Activated T-cell treated with anti-CD3 and anti-CD28 coated beads, Interleukin-2, amount 50 U/mL, for 1 hour (primary cell): ENCODE measurements at places on chromosomes 5 and 9.

- no peak for DNase-seq
Observed at GRCh38 chr9:119009249-119009648, 360.0 kb downstream of the BRINP1 start.

- DNase-seq: no peak
Observed at GRCh38 chr5:11962122-11962521, 57.9 kb upstream of the CTNND2 start.

GRCh38 chr9:8096091-8096490 lies 296.5 kb upstream of the DMAC1 start:
- no peak for DNase-seq

GRCh38 chr5:175738602-175739133 lies 80.8 kb downstream of the HRH2 start:
- no peak for DNase-seq

DNA sequence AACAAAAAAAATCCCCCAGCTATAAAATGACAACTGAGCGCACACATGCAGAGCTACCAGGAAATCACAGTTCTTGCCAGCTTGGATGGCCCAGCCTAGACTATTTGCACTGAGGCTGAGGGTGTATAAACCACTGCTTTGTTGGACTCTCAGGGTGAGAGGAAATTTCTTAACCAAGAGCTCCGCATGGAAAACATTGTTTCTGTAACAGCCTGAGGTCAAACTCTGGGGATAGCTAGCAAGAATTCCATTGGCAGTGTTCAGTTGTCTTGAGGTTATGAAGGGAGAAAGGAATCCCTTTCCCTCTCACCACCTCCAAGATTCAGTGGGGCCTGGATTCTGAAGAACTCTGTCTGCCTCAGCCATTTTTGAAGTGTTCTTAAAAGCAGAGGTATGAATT lies 360.0 kb downstream of the OSTF1 start:
- no peak for DNase-seq

DNA sequence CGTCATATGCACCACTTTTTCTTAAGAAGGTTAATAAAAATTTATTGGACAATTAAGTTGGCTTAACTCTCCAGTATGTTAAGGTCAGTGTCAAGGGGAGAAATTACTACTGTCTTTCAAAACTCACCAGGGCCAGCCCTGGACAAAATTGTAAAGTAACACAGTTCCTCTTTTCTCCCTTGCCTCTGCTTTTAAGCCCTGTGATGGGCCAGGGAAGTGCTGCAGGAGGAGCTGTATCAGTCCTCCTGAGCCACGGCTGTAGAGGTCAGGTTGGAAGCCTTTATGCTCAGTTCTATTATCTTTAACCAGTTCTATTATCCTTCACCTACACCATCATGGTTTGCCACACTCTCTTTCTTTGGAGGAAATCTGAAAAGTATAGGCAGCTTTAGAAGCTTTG lies 11.5 kb upstream of the PPP2R2B start:
- DNase-seq: no peak

GRCh38 chr5:169065400-169065799 lies 235.5 kb downstream of the SLIT3 start:
- no peak for DNase-seq
